ENCODE measurements at places on chromosomes 16 and 17.
A peak's percentile ranks its signal among the peaks of the same experiment; 100 is the strongest.

DNA sequence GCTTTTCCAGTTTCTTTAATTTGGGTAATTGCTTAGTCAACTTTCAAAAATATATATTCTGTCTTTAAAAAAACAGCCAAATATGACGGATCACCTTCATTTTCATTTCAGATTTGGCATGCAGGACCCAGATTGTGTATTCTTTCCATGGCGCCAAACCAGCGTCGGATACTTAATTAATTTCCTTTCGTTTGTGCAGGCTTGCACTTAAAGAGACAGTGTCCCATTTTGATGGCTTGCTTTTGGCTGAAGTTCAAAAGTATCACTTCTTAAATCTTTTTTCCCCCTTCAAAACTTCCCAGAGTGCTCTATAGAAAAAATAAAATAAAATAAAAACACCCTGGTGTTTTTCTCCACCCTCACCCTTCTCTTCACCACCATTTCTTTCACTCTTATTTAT lies 394.5 kb upstream of the SOX9 start:
- no peak for DNase-seq

GRCh38 chr16:85563034-85563433 lies 50.1 kb upstream of the GSE1 start:
- DNase-seq, result no peak

DNA sequence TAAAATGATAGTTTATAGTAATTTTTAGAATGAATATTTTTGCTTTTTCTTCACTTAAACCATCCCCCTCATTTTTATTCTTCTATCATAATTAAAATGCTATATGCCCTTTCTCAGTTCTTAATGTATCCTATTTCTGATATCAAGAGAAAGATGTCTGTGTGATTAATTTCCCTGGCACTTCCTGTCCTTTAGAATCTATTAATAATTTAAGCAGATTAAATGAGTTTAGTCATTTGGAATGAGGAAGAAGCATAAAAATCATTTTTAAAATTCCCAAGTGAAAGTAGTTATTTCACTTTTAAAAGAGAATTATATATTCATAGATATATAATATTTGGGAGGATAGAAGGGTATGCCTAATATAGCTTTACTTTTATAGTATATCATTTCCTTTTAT lies 27.8 kb upstream of the CDR2 start:
- DNase-seq, result no peak

DNA sequence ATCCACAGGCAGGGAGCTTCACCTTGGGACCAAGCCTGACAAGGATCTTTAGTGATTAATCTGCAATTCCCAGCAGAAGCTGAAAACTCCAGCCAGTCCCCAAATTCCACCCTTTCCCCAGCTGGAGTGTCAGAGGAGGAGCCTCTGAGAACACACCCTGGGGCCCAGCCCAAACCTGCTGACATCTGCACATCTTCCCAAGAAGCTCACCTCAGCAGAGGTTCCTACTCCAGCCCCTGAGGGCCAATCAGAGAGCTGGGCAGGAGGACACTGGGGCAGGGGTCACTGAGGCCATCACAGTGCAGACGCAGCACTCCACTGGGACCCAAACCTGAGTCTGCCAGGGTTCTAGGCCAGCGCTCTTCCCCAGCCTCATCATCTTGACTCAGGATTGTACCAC lies 44.9 kb downstream of the CNGB1 start:
- no peak for DNase-seq

GRCh38 chr17:37520174-37520573 lies 30.5 kb downstream of the DUSP14 start:
- DNase-seq, result no peak

DNA sequence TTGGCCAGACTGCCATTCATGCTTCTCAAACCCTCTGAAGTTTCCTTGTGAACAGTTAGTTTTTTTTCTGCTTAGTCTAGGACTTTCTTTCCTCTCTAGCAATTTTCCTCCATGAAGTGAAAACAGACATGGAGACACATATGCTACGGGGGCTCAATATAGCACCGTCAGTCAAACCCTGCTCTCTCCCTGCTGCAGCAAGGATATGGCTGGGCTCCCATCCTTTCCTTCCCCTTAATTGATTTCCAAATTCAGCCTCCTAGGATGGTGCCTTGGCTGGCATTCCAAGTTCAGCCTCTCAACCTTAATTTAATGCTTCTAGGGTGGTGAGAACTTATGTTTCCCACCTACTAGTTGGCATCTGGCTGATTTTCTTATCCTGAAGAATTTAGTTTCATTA lies 436.7 kb downstream of the NPIPA7 start:
- DNase-seq, result no peak

DNA sequence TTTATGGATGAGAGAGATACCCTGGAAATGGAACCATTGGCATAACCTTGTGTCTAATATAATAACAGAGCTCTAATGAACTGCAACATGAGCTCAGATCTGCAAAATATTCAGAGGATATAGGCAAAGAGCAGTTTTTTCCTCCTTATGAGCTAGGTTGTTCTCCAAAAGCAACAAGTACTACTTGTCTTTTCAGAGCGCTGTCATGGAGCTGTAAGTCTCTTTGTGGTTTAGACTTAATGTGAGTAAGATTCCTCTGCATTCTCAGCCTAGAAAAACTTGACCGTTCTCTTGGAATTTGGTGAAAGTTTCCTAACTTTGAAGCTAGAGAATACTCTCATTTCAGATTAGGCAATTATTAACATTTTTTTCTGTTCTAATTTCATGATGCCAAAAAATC lies 85.2 kb downstream of the FTO start:
- DNase-seq, result no peak

DNA sequence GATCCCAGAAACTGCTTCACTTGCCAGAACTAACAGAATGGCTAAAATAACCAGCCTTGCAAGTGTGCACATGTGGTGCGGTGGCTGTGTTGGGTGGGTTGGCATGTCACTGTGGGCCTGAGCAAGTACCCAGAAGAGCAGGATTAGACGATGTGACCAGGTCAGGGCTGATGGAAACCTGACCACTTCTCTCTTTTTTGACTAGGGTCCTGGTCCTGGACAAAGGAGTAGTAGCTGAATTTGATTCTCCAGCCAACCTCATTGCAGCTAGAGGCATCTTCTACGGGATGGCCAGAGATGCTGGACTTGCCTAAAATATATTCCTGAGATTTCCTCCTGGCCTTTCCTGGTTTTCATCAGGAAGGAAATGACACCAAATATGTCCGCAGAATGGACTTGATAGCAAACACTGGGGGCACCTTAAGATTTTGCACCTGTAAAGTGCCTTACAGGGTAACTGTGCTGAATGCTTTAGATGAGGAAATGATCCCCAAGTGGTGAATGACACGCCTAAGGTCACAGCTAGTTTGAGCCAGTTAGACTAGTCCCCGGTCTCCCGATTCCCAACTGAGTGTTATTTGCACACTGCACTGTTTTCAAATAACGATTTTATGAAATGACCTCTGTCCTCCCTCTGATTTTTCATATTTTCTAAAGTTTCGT lies 16.7 kb downstream of the ANKRD40 start:
- no peak for DNase-seq

- DNase-seq, result no peak
Observed at GRCh38 chr17:41534899-41535546, 6.9 kb upstream of the KRT19 start.

DNA sequence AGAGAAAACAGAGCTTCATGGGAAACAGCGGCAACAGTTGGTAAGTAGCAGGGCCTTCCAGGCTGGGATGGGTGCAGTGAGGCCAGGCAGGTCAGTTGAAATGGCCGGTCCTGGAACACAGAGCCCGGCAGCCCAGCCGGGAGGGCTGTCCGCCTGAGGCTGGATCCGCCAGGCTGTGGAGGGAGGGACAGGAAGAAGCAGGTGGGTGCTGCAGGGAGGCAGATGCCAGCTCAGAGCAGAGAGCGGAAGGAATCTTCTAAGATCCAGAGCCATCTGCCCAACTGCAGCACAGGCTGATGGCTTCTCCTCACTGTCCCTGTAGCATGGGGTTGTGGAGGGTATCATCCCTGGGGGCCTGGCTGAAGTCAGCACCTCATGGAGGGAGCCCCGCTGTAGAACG lies 599 bp downstream of the RNF112 start:
- DNase-seq, result no peak

GRCh38 chr17:56540836-56541235 lies 52.7 kb upstream of the NOG start:
- no peak for DNase-seq

- DNase-seq, result no peak
Observed at GRCh38 chr17:16314189-16314588, 39.1 kb downstream of the CENPV start.

DNA sequence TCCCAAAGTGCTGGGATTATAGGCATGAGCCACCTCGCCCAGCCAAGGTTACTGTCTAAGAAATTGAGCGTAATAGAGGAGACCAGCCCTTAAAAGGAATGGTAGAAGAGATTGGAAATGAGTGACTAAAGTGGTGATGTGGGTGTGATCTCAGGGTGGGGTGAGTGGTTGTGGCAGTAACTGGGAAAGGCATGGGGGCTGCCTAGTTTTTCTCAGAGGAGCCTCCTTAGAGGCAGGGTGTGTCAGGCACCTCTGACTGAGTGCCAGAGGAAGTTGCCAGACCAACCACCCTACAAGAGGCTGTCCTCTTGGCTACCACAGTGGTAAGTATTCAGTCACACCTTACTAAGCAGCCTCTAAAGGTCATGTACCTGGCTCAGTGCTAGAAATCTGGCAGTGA lies 8.9 kb downstream of the DUS2 start:
- DNase-seq, result no peak

DNA sequence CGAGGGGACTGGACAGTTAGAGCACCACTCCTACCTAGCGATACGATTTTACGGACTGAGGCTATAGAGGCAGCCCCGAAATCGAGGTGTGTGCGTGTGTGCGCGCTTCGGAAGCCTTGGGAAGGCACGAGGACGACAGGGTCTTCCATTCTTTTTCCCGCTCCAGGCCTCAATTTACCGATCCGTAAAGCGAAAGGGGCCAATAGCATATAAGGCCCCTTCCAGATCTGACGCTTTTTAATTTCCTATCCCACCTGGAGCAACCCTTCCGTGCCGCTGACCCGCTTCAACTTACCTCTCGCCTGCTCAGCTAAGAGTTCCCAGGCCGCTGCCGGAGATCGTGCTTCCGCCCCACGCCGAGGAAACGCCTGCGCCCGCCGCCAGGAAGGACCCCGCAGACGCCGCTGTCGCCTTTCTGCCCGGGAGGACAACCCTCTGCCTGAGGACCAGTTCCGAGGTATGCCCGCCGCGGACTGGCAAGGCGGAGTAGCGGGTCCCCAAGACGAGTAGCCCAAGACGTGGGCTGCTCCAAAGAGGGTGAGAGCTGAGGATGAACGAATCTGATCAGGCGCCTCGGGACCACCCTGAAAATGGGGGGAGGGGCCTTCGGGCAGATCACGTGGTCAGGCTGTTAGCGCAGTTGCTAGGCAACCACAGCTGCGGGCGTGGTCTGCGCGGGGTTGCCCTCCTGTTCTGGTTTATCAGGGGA lies at the start of gene EFTUD2:
EFTUD2 (minus strand) TSS at position 372 of the 709 bp plus-strand sequence. CDS start 4,924 bp downstream, outside the sequence.
- DNase-seq, result peak; percentile 97

All from activated CD4-positive, CD25-positive, alpha-beta regulatory T cell (primary cell).